Stimulated activated CD4-positive, alpha-beta T cell treated with anti-CD3 and anti-CD28 coated beads, Interleukin-15, amount 100 ng/mL, for 48 hours (primary cell): ENCODE measurements at places on chromosomes 1 and 21.

DNA sequence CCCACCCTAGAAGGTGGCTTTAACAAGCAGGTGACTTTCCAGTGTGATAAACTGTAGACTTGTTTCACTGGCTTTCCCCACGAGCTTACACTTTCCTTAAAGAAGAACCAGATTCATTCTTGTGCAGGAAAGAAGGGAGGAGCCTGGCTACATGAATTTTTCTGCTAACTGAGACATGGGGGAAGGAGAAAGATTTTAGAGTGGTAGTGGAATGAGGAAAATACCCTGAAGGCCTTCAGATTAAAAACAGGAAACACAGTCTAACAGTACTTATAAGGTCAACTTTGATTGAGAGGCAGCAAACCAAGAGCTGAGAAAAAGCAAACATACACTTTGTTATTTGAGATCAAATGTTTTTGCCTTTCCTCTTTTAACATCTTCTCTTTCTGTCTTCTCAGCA is 640.9 kb upstream of the PLXNA2 start:
- no peak for DNase-seq

- no peak for DNase-seq
These were observed 123.3 kb downstream of the HMCN1 start for GRCh38 chr1:185857442-185857841.

DNA sequence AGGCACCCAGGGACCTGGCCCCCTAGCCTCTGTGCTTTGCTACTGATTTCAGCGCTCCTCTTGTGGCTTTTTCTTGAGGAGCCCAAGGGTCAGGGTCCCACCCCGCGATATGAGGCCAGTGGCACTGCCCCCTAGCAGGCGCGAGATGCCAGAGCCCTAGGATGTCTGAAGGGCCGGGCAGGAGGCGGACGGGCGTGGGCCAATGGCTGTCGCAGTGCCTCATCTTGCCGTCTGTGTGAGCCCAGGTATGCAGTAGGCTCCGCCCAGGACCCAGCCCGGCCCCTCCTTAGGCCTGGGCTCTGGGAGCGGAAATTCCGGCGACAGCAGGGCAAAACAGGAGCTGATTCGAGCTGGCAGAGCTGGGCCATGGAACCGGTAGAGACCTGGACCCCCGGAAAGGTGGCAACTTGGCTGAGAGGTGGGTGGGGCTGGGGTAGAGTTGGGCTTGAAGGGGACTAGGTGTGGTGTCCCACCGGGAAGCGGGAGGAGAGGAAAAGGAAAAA is at the start of gene CNKSR1:
TSS of gene CNKSR1 (plus strand) at position 310 of the 503 bp plus-strand sequence. CDS start at position 367, 57 bp downstream.
- no peak for DNase-seq

- no peak for DNase-seq
These were observed 109.8 kb downstream of the PBX1 start for GRCh38 chr1:164668491-164669400.

DNA sequence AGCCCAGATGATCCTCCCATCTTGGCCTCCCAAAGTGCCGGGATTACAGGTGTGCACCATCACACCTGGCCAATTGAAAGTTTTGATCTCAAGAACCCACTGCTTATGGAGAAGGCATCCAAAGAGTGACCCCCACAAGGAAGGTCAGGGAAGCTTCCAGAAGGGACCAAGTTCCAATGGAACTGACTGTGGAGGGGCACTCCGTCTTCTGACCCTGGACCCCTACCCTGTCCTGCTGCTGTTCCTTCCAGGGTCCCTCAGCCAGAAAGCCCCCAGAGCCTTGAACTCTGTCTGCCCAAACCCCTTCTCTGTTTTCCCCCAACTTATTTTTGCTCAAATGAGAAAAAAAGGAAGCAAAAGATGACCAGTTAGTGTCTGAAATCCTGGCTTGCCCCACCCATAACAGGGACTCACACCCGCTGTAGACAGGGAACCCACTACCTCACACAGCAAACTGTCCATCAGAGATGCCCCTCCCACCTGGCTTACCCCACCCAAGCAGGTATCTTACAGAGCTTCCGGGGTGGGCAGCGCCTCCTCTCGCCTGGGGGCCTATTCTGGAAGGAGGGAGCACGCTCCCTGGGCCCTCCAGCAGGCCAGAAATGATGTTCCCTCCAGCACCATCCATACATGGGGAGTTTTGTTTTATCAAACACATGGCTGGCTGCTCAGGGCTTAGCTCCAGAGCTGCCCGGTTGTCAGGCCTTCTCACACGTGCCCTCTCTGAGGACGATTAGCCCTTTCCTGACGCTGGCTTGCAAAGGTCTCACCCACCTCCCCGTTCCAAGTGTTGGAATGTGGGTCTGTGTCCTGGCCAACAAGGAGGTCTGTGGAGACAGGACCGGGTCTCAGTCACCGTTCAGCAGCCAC is 3.1 kb upstream of the WNT3A start:
- DNase-seq: no peak

DNA sequence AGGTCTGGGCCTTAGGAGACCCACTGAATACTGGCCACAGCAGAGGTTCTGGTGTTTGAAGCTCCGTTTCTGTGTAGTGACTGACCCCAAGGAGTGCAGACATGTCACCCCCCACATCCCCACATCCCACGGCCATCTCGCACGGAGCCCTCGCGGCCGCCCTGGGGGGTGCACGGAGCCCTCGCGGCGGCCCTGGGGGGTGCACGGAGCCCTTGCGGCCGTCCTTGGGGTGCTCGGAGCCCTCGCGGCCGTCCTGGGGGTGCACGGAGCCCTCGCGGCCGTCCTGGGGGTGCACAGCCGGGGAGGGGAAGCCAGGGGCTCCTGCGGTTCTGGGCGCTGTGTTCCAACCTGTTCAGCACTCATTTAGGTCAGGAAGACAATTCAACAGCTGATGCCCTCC is 68.4 kb downstream of the SCCPDH start:
- no peak for DNase-seq

DNA sequence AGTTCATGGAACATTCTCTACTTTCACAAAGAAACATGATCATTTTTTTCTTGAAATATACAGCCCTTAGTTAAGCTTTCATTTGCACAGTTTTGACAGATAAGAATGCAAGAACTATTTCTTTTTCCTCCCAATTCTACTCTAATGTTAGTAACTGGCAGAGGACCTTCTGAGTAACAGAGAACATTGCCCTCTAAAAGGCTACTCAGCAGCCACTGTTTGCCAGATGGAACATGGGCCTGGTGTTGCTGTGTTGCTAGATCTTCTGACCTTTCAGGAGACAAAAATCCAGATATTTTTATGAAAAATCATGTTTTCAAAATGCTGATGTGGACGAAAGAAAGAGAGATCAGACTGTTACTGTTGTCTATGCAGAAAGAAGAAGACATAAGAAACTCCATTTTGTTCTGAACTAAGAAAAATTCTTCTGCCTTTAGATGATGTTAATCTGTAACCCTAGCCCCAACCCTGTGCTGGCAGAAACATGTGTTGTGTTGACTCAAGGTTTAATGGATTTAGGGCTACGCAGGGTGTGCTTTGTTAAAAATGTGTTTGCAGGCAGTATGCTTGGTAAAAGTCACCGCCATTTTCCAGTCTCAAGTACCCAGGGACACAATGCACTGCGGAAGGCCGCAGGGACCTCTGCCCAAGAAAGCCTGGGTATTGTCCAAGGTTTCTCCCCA is 2.9 kb upstream of the PRDX6 start:
- DNase-seq: no peak

DNA sequence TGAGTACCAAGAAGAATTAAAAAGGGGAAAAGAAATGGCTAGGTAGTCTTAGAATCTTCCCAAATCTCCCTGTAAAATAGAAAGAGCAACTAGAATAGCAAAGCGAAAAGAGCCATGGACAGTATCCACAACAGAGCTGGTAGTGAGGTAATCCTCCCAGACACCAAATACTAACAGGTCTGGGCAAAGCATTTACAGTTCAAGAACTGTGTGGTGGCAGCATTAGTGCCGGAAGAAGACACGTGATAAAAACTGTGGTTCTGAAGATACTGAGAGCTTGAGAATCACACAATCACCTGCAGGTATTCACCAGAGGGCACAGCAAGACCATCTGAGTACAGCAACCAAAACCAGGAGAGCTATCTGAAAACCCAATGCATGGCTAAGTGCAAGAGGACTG is 31.8 kb upstream of the OLIG2 start:
- no peak for DNase-seq

DNA sequence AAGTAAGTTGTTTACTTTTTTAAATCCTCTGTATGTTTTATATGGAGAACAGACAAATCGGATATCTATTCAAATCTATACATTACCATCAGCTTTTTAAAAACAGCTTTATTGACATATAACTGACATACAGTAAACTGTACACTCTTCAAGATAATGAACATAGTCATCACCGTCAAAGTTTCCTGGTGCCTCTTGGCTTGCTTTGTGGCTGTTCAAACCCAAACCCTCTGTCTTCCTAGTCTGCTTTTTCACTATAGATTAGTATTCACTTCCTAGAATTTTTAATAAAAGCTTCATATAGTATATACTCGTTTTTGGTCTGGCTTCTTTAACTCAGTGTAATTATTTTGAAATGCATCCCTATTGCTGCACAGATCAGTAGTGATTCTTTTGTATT is 56.4 kb upstream of the TPTE start:
- DNase-seq: no peak

- no peak for DNase-seq
These were observed 13.7 kb upstream of the CPLANE2 start for GRCh38 chr1:16250524-16251251.

DNA sequence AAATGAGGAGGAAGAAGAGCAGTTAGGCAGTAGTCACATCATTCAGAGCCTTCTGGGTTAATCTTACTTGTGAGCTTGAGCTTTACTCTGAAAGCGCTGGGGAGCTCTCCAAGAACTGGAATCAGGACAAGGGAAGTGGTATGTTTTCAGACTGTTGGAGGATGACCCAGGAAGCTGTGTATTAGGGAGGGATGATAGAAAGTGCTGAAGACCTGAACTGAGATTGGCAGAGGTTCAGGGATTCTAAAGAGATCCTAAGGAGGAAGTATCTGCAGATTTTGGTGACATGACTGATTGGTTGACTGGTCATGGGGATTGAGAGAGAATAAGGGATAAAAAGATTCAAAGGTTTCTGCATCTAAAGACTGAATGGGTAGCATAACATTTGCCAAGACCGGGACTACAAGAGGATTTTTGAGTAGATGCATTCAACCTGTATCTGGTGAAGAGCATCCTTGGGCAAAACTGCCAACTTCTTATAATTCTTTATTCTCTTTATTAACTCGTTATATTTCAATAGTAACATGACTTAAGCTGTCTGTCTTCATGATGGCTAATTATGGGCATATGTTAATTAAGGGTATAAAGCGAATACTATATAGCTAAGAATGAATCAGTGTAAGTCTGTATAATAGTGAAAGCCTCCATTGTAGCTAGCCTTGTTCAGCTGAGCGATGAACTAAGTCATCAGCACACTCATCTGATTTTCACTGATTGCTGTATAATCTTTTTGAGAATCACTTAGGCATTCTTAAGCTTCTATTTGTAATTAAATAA is 41.8 kb downstream of the XCL1 start:
- DNase-seq: no peak

DNA sequence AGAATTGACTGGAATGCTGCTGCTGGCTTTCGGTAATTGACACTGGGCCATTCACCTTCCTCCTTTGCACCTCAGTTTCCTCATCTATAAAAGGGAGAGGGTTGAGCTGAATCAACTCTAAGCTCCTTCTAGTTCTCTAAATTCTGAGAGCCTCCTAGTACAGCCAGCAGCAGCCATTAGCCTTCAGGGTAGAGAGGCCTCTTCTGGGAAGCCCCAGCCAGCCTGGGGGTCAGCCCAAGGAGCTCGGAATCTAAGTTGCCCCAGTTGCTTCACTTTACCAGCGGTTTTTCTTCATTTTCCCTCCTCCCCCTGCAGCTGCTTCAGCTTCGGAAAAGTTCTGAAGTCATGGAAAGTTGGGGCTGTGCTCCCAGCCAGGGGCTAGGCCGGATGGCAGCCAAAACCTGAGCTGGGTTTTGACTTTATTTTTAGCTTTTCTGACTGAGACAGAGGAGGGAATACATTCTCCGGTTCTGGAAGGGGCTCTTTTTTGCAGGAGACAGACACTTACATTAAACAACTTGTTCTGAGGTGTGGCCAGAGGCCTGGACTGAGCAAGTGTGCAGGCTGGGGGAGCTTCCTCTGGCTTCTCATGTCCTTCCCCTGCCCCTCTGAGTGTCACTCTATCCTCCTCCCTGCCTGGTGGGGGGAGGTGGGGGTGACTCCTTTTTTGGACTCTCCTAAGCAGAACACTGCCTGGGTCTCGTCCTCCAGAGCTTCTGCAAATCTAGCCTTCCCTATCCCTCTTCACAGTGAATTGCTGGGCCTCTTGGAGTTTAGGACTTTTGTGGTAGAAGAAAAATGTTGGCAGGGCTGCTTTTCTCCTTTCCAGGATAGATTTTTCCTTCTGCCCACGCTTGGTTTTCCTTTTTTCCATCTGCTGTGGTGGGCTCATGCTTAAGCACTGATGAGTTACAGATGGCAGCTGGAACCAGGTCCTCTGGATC is 14.4 kb downstream of the LMNA start:
- no peak for DNase-seq

DNA sequence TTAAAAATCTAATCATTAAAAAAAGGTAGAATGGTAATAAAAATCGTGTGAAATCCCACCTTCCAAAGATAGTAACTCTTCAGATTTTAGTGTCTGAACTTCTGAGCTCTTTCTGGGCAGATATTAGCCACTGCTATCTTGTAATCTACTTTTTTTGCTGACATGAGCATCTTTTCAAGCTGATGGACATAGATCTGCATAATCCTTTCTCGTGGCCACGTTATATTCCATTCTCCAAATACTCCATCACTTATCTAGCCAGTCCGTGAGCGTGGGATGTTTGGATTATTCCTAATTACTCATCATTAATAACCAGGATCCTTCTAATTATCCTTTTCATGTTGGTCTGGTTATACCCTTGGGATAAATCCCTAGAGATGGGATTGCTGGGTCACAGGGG is 254.2 kb upstream of the VAMP3 start:
- DNase-seq: no peak

GRCh38 chr1:181175356-181175910 is 86.9 kb downstream of the IER5 start:
- no peak for DNase-seq

GRCh38 chr1:234932511-234933430 is 195.9 kb downstream of the TOMM20 start:
- DNase-seq: no peak

DNA sequence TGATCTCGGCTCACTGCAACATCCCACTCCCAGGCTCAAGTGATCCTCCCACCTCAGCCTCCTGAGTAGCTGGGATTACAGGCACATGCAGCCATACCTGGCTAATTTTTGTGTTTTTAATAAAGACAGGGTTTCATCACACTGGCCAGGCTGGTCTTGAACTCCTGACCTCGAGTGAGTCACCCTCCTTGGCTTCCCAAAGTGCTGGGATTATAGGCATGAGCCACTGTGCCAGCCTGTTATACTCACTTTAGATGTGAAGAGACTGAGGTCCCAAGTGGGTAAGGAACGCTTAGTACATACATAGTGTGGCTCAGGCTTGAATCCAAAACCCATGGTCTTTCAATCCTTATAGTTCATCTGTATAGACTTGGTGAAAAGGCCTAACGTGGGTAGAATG is 63.7 kb upstream of the EPS8L3 start:
- no peak for DNase-seq

GRCh38 chr1:216113181-216113580 is 310.1 kb downstream of the USH2A start:
- no peak for DNase-seq

GRCh38 chr1:8740034-8740449 is 77.4 kb downstream of the RERE start:
- no peak for DNase-seq
